ENCODE measurements at places on chromosomes 1 and 21. TPM values are rescaled to one million over a fixed set of nuclear protein-coding genes. Genes with fewer than 3 reads are reported as not detected.

INKA2 gene
- 3.9 TPM for total RNA-seq

GRCh38 chr1:85048296-85049064 lies at the start of gene MCOLN3:
Gene MCOLN3 (minus strand): TSS chr1:85048500. CDS start chr1:85045360, 3,140 bp downstream.
- no peak within 1 kb of the TSS for H3K27ac ChIP-seq
- H3K27me3 ChIP-seq, result peaks cover 66% of the 10 kb centered on the region
- peak within 1 kb of the TSS; percentile 55 for H3K4me3 ChIP-seq
- peak; percentile 71 for DNase-seq
- H3K36me3 ChIP-seq, result no peaks in the 10 kb centered on the region

DNA sequence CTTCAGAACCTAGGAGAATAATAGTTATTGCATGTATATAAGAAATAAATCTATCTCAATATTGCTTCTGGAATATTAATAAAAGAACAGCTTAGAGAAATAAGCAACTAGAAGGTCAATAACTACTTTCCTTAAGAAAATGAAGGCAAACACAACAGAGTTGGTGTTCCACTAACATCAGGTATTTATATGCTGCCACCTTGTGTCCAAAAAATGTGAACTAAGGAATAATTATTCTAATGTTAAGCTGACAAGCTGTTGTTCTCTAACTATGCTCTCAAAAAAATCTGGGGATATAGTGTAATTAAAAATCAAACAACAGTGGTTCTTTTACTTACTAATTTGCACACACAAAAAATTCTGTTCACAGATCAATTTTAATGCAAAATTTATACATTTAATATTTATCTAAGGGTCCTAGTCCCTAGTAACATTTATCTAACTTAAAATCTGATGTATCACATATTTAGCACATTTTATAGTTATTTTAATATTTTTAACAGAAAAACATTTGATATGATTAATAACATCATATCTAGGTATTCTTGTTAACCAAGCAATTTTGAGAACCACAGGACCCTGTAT lies 39.6 kb downstream of the UCHL5 start:
- no peak for DNase-seq
- no peak overlapping the region for H3K4me3 ChIP-seq
- H3K27me3 ChIP-seq, result no peaks in the 10 kb centered on the region
- no peaks in the 10 kb centered on the region for H3K36me3 ChIP-seq

- H3K4me1 ChIP-seq, result no peaks in the 10 kb centered on the region
- H3K27ac ChIP-seq, result no peak overlapping the region
- no peak for DNase-seq
- H3K27me3 ChIP-seq, result no peaks in the 10 kb centered on the region
These were observed 34.7 kb downstream of the LRRC3 start for GRCh38 chr21:44489962-44490361.

DIO1 gene
- total RNA-seq, result not detected

GRCh38 chr1:216466162-216466801 lies 43.0 kb upstream of the USH2A start:
- DNase-seq, result no peak
- H3K36me3 ChIP-seq, result no peaks in the 10 kb centered on the region
- H3K4me1 ChIP-seq, result no peaks in the 10 kb centered on the region
- no peak overlapping the region for H3K27ac ChIP-seq
- H3K27me3 ChIP-seq, result no peaks in the 10 kb centered on the region

BARHL2 gene
- not detected for total RNA-seq

ENSA gene
- total RNA-seq, result 145 TPM

REN gene
- total RNA-seq, result not detected

GRCh38 chr1:16420424-16421118 lies 16.7 kb downstream of the SPATA21 start:
- no peak overlapping the region for H3K4me3 ChIP-seq
- no peak overlapping the region for H3K27ac ChIP-seq
- no peaks in the 10 kb centered on the region for H3K27me3 ChIP-seq
- no peaks in the 10 kb centered on the region for H3K4me1 ChIP-seq

DNA sequence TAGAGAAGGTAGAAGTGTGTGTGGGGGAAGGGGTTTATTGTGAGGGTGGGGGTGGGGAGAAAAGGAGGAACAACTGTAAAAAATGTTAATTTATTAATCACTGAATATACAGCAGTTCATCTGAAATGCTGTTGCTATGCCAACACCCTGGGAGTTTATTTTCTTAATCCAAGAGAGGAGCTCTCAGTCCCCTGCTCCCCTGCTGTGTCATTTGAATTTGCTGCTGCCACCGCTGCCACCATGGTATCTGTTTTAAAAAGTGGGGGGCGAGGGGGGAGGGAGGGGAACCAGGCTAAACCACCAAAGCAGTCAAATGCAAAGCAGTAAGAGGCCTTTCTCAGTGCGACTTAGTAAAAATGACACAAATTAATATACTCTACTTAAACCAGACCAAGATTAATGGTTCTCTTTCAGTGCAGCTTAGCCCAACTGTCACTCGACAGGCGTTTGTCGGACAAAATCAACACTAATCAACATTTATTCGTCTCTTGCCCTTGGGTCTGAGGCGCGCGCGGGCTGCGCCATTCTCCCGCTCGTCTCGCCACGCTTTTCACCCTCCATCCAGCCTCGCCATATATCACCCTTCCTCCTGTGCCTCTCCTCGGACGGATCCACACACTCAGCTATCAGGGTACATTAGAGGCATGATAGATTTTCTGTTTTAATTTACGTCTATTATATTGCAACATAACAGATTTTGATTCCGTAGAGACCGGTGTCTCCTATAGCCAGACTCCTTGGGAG lies 76.2 kb downstream of the PBX1 start:
- peaks cover 79% of the 10 kb centered on the region for H3K4me1 ChIP-seq
- H3K4me3 ChIP-seq, result no peak overlapping the region
- DNase-seq, result no peak
- peak overlapping the region; percentile 84 for H3K27ac ChIP-seq

DNA sequence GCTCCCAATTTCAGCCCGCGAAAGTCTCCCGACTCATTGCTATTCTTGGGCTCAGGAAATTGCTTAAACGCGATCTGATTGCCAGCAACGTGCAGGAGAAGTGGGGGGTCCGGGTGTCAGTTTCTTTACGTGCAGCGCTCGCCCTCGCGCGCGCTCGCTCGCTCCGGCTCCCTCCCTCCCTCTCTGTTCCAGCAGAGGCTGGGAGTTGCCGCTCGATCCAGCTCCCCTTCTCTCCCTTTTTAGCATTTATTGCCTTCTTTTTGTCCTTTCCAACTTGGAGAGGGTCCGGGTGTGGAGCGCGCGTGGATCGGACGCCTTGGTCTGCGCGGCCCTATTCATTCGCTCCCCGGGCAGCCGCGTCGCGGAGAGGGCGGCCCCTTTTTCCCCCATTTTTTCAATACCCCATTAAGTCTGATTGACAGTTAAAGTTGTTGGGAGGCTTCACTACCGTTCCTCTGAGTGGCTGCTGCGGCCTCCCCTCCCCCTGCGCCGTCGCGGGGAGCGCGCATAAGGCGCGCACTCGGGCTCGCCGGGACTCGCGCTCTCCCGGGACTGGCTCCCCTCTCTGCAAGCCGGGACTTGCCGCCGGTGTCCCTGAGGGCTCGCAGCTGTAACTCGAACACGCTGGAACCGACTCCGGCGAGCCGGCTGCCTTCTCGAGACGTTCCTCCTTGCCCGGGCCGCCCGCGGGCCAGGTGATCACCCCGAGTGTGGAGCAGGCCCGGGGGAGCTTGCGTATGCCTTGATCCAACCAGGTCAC lies at the start of gene DHRS3:
TSS of gene DHRS3 (minus strand) at position 310 of the 760 bp plus-strand sequence. CDS start 862 bp downstream, outside the sequence.
- peak within 1 kb of the TSS; percentile 71 for H3K4me3 ChIP-seq
- peak within 1 kb of the TSS; percentile 96 for H3K27ac ChIP-seq
- peaks cover 81% of the 10 kb centered on the region for H3K4me1 ChIP-seq
- no peaks in the 10 kb centered on the region for H3K27me3 ChIP-seq

DNA sequence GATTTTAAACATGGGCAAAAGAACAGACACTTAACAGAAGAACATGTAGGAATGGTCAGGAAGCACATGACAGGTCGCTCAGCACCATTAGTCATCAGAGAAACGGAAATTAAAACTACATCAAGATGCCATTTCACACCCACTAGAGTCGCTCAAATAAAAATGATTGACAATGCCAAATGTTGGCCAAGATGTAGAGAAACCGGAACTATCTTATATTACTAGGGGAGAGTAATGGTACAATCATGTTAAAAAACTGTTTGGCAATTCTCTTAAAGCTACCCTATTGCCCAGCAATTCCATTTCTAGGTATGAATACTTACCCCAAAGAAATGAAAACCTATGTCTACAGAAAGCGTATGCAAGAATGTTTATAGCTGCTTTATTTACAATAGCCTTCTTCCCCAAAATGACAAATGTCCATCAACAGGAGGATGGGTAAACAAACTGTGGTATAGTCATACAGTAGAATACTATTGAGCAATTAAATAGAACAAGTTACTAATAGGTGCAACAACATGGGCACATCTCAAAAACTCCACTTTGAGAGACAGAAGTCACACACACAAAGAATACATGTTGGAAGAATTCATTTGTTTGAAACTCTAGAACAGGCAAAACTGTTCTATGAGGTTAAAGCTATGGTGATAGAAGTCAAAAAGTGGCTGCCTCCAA lies 92.8 kb downstream of the ETS2 start:
- H3K36me3 ChIP-seq, result no peaks in the 10 kb centered on the region
- DNase-seq, result no peak

DNA sequence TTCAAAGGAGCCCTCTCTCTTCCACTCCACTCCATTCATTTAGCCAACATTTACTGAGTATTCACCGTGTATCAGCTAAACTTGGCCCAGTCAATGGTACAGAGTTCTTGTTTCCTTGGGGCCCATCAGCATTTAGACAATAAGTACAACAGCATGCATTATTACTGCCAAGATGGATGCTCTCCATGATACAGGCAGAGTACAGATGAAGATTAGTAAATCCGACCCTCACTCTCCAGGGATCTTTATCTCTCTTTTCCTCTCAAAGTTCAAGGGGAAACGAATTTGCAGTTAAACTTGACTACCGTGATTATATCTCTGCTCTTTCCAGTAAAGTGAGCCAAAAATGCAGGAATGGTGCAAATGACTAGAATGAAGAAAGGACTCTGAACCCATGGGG lies 184.6 kb upstream of the DUSP10 start:
- H3K27ac ChIP-seq, result no peak overlapping the region
- no peaks in the 10 kb centered on the region for H3K4me1 ChIP-seq
- no peak overlapping the region for H3K4me3 ChIP-seq
- DNase-seq, result no peak

TDRD5 gene
- not detected for total RNA-seq

GRCh38 chr1:9128166-9128519 lies 759 bp downstream of the GPR157 start:
- no peaks in the 10 kb centered on the region for H3K36me3 ChIP-seq
- H3K27ac ChIP-seq, result peak overlapping the region; percentile 75
- peaks cover 19% of the 10 kb centered on the region for H3K4me1 ChIP-seq
- peak overlapping the region; percentile 41 for H3K4me3 ChIP-seq
- H3K27me3 ChIP-seq, result no peaks in the 10 kb centered on the region

DNA sequence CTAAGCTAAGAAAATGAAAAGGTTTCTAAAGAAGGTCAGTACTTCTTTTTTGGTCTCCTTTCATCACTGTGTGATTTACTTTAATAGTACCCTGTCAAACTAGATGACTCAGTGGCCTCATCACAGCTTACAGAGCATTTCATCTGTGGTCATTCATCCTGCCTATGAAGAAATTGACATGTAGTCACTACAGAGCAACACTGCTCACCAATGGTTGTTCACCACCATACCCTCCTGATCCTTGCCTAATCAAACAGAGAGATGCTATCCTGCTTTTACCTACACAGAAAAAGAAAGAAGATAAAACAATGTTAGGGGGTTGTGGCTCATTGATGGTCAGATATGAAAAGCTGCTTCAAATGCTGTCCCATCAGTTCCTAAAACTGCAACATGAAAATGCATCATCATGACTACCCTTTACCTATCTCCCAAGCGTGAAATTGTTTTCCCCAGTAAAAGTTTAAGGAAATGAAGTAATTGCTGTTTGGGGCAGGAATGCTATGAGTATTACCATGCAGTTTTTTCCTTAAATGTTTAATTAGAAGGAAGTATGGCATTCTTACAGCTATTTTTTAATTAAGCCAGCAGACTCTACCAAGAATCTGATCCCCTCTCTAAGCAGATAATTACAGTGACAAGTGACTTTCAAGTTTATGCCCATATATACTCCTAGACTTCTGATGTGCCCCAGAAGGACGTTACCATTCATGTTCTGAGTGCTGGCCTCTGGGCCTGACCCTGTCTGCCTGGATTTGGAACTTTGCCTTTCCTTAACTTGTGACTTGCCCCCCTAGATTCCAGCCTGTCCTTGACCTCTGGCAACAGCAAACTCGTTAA lies 46.1 kb upstream of the FBXO28 start:
- H3K27ac ChIP-seq, result no peak overlapping the region
- no peaks in the 10 kb centered on the region for H3K4me1 ChIP-seq
- no peaks in the 10 kb centered on the region for H3K27me3 ChIP-seq
- H3K4me3 ChIP-seq, result no peak overlapping the region
- H3K36me3 ChIP-seq, result no peaks in the 10 kb centered on the region
- no peak for DNase-seq

GRCh38 chr1:228018961-228019721 lies 12.3 kb downstream of the WNT3A start:
- no peaks in the 10 kb centered on the region for H3K36me3 ChIP-seq
- no peaks in the 10 kb centered on the region for H3K27me3 ChIP-seq
- no peak overlapping the region for H3K4me3 ChIP-seq

GRCh38 chr1:1583347-1584010 lies 8.8 kb upstream of the SSU72 start:
- H3K27ac ChIP-seq, result no peak overlapping the region
- H3K36me3 ChIP-seq, result no peaks in the 10 kb centered on the region
- peaks cover 28% of the 10 kb centered on the region for H3K27me3 ChIP-seq
- DNase-seq, result no peak
- no peak overlapping the region for H3K4me3 ChIP-seq

DNA sequence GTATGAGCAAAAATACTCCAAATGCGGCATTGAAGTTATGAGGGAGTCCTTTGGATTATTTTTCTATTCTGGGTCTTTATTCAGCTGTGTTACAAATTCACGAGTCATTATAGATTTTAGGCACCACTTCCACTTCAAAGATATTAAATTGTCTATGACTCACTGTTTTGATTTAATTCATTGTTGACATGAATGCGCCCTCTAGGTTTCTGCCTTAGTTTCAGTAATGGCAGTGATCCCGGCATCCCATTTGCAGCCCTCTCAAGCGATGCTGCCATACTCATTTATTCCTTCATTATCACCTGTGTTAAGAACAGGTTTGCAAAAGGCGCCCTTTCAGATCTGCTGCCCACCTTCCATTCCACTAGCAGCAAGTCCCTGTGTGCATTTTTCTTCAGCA lies 14.0 kb downstream of the RSPO1 start:
- no peak overlapping the region for H3K27ac ChIP-seq
- no peaks in the 10 kb centered on the region for H3K27me3 ChIP-seq
- no peak overlapping the region for H3K4me3 ChIP-seq
- no peaks in the 10 kb centered on the region for H3K4me1 ChIP-seq
- DNase-seq, result no peak

PRAMEF13 gene
- total RNA-seq, result not detected

CAPN8 gene
- not detected for total RNA-seq

CORT gene
- 0.71 TPM for total RNA-seq

DNA sequence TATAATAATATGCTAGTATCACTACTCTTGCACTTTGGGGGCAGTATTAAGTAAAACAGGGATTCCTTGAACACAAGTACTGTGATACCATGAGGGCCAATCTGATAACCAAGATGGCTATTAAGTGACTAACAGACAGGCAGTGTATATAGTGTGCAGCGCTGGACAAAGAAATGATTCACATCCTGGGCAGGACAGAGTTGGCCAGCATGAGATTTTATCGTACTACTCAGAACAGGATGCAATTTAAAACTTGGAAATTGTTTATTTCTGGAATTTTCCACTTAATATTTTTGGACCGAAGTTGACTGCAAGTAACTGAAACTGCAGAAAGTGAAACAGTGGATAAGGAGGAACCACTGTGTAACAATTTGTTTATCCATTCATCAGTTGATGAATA lies 74.6 kb downstream of the DNTTIP2 start:
- DNase-seq, result no peak
- H3K4me1 ChIP-seq, result peaks cover 17% of the 10 kb centered on the region
- H3K36me3 ChIP-seq, result no peaks in the 10 kb centered on the region
- no peaks in the 10 kb centered on the region for H3K27me3 ChIP-seq

Data from sigmoid colon (tissue), 7 donors.